ENCODE measurements at places on chromosomes 2 and 18.
A peak's percentile ranks its signal among the peaks of the same experiment; 100 is the strongest.

DNA sequence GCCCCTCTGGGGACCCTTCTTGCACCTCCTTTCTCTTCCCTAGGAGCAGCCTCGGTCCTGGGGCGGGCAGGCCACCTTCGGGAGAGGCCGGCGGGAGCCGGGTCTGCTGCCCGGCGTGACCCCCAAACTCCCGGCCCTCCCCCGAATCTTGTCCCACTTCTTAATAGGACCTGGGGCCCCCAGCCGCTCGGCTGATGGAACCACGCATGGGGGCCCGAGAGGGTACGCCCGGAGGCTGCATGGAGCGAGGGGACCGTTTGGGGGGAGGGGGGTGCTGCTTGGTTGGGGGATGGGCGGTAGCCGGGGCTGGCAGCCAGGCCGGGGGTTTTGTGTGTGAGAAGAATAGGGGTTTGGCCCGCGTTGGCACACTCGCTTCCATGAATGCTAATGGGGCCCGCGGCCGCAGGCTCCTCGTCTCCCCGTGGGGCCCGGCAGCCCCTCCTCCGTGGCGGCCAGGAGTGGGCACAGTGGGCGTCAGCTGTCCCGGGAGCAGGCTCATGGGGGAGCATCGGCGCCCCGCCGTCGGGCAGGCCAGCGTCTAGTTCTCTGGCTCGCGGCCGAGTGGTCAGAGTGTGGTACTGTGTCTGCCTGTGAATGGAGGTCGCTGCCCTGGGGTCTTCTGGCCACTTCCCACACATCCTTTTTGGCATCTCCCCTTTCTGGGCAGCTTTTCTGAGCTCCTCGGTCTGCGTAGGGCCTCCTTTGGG is 1.0 kb downstream of the GAREM2 start:
- DNase-seq, result no peak

DNA sequence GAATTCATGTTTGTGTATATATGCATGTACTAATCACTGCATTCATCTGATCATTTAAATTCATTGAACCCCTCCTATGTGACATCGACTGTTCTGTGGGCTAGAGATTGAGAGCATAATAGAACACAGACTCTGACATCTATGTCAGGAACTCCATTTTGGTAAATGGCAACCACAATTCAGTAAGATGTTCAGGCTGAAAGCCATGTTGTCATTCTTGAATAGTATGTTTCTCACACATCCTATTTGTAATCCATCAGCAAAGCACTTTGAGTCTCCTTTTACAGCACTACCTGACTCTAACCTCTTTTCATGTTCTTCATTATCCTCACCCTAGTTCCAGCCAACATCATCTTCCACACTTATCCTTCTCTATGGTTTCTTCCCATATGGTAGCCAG is 413.8 kb upstream of the MEX3C start:
- DNase-seq, result no peak

GRCh38 chr2:1631292-1632001 is 112.9 kb downstream of the PXDN start:
- DNase-seq, result no peak

- DNase-seq, result no peak
These were observed 6.8 kb upstream of the CYP26B1 start for GRCh38 chr2:72154386-72154975.

DNA sequence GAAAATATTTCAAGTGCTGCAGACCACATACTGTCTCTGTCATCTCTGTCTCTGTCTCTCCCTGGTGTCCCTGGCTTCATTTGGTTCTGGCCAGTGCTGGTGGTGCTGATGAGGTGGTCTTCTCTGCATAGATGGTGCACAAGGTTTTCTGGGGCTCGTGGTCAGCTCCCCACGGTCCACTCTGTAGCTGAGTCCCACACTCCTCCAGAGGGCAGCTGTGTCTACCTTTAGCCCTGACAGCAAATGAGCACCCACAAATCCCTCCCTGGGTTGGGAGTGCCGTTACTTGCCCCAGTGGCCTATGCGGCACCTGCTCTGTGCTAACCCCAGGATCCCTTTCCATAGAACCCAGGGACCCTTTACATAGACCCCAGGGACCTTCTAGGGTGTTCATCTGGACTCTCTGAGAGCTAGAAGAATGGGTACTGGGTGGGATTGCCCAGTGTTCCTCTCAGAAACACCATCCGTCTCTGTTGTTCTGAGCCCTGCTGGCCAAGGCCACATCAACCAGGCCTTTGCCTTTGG is 129.3 kb downstream of the CAPN13 start:
- peak; percentile 26 for DNase-seq

GRCh38 chr2:157321466-157321865 is 4.2 kb downstream of the ERMN start:
- no peak for DNase-seq

- DNase-seq, result no peak
These were observed 66.1 kb downstream of the NAPG start for GRCh38 chr18:10591896-10592295.

- no peak for DNase-seq
These were observed 2.5 kb upstream of the HS6ST1 start for GRCh38 chr2:128320906-128321771.

- peak; percentile 87 for DNase-seq
These were observed 43.3 kb upstream of the PLB1 start for GRCh38 chr2:28452534-28453081.

DNA sequence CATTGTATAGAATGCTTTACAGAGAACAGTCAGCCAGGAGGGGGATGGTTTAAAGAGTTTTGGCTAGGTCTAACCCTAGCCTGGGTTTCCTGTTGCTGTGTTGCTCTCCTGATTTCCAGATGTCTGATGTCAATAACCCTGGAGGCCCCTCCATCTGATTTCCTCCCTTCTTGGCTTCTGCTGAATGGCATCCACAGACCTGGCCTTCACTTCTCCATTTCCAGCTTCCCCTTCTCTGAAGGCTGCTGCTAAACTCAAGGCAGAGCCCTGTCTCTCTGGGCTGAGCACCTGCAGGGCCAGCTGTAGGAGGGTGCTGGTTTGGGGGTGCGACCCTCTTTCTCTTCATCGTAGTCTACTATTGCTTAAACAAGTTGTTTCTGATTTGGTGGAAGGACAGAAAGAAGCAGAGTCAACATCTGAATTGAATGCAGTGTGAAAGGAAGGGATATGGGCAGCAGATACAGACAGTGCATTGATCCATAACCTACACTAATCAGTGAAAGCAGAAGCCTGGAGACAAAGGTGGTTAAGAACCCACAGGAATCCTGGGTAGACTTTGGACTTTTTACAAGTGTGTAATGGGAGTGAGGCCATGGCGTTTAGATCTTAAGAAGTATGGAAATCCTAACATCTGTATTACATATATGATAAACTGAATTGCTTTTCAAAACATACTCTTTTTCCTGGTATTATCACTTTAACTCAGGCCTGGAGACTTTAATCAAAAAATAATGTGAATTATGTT is 153.6 kb downstream of the HRH4 start:
- no peak for DNase-seq

GRCh38 chr18:78906066-78906465 is 73.6 kb upstream of the SALL3 start:
- peak; percentile 55 for DNase-seq

- DNase-seq, result peak; percentile 42
These were observed 138.4 kb upstream of the HS6ST1 start for GRCh38 chr2:128457006-128457604.

DNA sequence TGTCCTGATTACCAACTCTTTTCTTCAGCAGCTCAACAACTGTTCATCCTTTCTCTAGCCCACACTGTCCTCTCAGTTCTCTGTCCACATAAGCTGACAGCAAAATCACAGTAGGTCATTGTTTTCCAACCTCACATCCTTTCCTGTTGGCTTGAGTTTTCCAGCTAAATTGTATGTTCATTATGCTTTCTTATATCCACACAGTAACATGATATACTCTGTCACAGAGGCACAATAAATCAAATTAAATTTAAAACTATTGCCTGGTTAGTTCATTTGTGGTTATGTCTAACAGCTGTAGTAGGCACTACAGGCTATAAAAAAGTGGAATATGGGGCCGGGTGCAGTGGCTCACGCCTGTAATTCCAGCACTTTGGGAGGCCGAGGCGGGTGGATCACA is 179.9 kb downstream of the ETAA1 start:
- no peak for DNase-seq

DNA sequence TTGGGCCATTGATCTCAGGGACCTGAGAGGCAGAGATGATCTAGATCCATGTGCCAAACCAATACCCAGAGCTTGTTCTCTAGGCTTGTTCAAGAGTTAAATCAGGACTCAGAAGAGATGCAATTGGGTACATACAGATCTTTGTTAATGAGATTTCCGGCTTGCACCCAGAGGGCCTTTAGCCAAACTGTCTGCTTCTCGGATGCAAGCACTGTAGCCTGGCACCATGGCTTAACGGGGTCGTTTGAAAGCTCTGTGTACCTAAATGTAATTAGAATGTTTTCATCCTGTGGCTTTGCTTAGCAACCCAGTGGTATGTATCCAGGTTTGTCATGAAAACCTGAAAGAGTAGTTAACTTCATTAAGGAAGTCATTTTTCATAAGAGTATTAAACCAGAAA is 94.2 kb downstream of the TPGS2 start:
- DNase-seq, result no peak

GRCh38 chr2:165720511-165720910 is 73.5 kb downstream of the GALNT3 start:
- no peak for DNase-seq

GRCh38 chr2:1047485-1047884 is 96.8 kb downstream of the SNTG2 start:
- DNase-seq, result no peak

DNA sequence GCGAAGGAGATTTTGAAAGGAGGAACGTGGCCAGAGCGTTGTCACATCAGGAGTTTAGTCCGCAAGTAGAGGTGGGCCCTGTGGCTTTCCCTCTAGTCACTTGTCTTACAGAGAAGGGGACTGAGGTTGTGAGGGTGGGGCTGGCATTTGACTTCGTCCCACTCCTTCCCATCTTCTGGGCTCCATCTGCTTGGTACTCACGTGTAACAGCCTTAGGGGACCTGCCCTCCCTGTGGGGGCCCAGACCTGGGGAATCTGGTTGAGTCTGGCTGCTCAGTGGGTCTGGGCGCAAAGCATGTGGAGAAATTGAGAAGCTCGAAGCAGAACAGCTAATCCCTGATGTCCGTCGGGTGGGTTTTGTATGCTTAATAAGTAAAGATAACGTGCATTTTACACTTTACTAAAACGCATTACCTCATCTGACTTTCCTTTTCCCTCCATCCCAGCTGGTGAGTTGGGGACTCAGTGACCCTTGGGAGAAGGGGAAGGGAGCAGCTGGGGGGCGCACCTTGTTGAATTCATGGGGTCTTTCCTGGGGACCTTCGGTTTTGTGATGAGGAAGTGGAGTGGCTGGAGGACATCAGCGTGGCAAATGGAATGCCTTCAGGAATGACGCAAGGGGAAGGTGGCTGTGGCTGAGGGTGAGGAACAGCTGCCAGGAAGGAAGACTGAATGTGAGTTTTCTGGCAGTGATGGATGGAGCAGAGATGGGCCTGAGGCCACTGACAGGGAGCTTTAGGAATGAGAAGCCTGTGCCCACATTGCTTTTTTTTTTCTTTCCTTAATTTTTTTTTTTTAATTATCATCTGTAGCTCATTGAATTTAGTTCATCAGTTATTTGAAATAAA is 44.8 kb downstream of the ASAP2 start:
- DNase-seq, result no peak

DNA sequence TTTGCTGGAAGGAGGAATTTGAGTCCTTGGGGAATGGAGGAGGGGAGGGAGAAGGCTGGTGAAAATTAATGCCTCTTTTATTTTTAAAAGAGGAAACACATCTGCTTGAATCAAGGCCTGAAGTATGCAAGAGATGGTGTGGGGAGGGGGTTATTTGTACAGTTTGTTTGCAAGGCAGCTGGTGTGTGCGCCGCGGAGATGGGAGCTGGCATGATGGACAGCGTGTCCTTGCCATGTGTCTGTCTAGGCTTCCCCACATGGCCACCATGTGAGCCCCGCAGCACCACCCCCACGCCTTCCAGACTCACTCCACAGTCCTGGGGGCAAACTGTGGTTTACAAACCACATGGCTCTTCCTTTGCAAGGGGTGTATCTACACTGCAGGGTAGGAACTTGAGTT is 154.8 kb upstream of the APCDD1 start:
- no peak for DNase-seq

DNA sequence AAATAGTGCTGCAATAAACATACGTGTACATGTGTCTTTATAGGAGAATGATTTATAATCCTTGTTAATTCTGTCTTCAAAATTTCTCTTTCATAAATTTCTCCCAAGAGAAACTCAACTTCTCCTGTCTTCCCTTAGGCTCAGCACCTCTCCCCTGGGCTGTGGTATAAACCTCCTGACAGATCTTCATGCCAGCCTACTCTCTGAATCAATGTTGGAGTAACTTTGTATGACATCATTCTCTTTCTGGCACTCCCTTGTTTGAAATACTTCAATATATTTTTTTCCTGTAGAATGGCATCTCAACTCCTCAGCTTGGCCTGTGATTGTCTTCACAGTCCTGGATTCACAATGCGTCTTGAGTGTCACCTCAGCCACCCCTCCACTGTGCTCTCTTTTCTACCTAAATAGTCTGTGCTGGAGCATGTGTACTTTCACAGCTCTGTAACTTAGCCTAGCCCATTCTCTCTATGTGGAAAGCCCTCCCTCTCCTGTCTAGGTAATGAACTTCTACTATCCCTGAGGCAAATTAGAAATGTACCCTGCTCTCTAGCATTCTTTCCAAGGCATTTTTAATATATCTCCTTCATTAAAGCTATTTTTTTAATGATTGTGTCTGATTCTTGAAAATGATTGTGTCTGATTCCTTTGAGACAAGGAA is 649.9 kb upstream of the FANCL start:
- DNase-seq, result no peak

DNA sequence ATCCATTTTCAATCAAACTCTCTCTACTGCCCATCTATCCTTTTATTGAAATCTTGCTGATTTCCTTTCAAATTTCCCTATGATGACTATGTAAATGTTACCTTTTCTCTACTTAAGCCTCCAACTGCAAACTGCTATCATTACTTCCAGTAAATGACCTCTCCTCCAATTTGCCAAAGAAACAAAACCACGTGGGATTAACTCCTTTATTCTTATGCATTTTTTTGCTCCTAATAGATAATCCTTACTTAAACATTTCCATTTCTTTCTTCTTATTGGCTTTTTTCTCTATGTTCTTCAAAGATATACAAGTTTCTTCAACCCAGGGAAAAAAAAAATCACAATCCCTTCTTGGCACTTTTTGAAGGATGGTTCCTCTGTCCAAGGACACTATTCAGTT is 61.2 kb downstream of the CCDC88A start:
- no peak for DNase-seq

DNA sequence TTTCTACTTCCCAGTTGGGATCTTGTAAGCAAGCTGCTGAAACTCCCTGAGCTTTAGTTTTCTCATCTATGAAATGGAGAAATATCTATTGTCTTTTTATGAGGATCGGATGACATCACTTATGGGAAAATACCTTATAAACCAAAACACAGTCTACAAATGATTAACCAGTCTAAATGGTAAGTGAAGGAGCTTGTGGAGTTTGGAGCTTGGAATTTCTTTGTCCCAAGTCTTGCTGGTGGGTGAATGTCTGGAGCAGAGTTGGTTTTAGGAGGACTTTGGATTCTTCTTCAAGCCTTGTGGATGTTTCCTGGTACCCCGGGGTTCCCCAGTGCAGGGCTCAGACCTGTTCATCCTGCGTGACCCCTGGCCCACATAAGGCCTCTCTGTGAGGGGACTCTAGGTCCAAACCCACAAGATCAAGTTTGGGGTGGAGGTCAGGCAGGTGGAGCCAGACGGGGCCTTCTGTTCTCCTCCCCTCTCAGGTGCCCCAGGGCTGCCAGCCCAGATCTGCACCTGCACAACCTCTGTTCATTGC is 43.2 kb downstream of the FOSL2 start:
- DNase-seq, result no peak

GRCh38 chr2:70399046-70399445 is 97.2 kb upstream of the FAM136A start:
- DNase-seq, result no peak

GRCh38 chr2:74457129-74457548 is 1.1 kb upstream of the WBP1 start:
- no peak for DNase-seq

Measured in upper lobe of right lung (tissue), 1 donor.